Mesendoderm (in vitro differentiated cells): ENCODE measurements at places on chromosomes 1 and 21.

DNA sequence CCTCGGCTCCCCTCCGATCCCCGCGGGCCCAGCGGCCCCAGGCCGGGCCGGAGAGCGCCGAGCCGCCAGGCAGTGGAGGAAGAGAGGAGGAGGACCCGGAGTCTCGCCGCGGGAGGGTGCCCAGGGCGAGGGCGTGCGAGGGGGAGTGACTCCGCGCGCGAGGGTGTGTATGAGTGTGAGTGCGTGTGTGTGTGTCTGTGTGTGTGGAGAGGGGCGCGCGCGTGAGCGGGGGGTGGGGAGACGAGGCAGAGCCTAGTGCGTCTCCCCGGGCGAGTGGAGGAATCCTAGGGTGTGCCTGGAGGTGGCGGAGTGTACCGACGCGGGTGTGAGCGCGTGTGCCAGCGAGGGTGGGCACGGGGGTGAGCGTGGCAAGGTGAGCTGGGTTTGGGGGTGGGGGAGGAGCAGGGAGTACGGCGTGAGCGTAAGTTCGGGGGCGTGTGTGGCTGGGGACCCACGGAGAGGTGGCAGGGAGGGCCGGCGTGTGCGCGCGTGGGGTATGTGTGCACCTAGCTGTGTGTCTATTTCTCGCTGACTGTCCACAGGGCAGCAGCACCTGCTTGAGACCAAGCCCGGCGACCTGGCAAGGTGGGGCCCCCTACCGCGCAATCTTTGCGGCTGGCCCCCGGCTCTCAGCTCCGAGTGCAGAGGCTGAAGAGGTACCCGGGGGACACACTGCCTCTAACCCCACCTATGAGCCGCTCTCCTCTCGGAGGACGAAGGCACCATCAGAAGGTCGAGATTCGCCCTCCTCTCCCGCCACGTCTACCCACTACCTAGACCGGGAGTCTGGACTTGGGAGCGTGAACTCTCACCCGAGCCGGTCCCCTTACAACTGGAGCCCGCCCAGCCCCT, 784 bp upstream of the KCND3 start:
- DNase-seq = peak; percentile 29

DNA sequence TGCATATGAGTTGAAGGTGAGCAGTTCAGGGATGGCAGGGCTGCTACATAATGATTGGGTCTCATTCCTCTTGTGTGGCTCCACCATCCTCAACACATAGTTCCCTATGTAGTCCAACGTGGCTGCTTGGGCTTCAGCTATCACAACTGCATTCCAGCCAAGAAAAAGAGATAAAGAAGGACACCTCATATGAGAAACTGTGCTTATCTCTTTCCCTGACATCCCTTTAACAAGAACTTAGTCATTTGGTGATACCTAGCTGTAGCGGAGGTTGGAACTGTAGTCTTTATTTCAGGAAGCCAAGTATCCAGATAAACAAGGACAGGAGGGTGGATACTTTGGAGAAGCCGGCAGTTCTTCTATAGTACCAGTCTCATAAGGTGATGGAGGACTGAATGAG, 42.7 kb upstream of the DNASE2B start:
- DNase-seq = peak; percentile 22

GRCh38 chr1:192086644-192087043, 71.6 kb upstream of the RGS18 start:
- no peak for DNase-seq

DNA sequence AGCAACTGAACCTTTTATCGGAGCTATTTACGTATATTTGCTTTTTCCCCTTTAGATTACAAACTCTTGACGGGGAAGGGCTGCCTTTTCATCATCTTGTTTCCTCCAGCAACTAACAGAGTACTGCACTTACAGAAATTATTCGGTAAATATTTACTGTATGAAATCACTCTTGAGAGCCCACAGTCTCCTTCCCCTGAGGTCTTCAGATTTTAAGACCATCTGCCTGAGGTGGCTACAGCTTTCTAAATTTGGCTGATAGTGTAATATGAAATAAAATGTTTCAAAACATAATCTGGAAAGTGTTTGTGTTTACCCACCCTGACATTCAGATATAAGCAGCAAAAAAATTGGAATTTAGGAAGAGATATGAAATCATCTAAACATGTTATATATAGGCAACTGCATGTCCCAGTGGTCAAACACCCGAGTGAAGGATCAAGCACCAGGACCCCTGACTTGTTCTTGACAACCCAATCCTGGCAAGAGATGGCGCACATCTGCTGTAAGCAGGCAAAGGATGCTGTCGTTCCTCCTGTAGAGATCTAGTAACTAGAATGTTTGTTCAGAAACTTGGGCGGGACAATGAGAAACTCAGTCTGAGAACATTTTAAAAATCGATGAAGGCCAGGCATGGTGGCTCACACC, 60.9 kb downstream of the SIPA1L2 start:
- no peak for DNase-seq

DNA sequence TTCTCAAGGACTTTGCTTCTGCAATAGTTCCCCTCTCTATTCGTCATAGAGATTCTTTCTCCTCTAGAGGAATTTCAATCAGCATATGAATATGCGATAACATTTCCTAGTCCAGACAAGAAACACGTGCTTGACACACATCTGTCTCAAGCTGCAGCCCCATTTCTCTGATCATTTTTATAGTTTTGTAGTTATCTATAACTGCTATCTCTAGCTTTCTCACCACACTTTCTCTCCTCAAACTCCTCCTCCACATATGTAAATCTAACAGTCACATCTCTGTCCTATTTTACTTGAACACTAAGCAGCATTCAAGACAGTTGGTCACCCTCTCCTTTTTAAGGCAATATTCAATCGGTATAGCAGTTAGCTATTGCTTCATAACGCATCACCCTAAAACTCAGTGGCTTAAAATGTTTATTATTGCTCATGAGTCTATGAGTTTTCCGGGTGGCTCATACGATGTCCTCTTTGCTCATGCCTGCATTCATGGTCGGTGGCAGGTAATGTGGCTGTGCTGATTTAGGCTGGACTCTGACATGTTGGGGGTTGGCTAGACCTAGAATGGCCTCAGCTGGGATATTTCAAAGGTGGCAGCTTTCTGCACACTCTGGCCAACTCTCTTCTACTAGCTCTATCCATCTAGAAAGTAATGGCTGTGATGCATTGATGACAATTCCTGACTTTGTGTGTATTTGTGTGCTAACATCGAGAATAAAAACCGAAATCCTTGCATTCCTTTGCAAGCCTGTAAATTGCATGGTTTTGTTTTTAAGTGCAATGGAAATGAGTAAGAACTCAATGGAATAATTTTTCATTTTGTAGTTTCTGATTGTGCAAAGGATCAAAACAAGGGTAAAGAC, 20.6 kb downstream of the ATP6V1G3 start:
- no peak for DNase-seq

DNA sequence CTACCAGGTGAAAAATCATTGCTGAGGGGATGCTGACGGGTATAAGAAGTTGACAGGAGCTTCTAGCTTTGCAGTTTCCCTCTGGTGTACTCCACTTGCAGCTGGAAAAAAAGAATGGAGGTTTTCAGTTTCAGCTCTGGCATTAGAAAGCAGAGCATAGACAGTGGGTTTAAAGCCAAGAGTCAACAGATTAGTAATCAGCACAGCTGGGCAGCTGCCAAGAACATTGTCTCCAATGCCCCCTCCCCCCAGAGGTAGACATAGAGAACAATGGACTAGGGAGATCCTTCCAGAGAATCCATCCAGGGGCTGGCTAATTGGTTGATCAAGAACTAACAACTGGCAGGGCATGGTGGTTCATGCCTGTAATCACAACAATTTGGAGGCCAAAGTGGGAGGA, 10.1 kb upstream of the ZBTB8B start:
- DNase-seq = peak; percentile 84

GRCh38 chr1:160227034-160227433, 21.9 kb downstream of the PEA15 start:
- no peak for DNase-seq

DNA sequence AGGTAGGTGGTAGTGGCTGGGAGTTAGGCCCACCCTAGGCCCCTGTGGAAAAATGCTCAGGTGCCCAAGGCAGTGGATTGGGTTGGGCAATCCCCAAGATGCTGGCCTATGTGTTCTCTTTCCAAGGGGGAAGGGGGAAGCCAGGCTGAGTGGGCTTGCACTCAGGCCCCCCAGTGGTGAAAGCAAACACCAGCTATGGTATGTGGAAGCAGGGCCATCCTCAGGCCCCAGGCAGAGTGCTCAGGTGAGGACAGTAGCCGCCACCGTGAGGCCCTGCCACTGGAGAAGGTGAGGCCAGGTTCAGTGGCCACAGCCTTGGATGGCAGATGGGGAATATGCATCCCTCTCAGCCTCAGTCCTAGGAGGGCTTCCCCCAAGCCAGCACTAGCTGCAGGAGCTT, 11.8 kb downstream of the LY9 start:
- no peak for DNase-seq

- no peak for DNase-seq
These were observed 90.6 kb downstream of the SDCCAG8 start for GRCh38 chr1:243346468-243346867.

- peak; percentile 31 for DNase-seq
These were observed 61.4 kb upstream of the DYNLT5 start for GRCh38 chr1:66690666-66691381.

GRCh38 chr1:8217011-8217711, 100.8 kb upstream of the SLC45A1 start:
- DNase-seq = peak; percentile 74

DNA sequence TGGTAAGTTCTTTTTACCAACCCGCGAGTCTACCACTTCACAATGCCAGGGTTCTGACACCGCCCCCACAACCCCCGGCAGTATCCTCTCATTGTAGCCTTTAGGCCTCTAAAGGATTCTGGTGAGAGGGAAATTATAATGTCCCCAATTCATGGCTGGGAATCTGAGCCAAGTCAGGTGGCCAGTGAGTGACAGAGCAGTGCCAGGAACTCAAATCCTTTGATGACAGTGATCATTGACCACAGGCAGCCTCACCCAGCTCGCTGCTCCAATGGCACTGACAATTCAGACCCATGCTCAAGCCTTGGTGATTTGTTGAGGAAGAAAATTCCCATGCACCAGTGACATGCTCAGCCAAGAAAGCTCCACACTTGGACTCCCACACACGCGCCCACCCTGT, 63.4 kb upstream of the CSF1 start:
- DNase-seq = no peak

DNA sequence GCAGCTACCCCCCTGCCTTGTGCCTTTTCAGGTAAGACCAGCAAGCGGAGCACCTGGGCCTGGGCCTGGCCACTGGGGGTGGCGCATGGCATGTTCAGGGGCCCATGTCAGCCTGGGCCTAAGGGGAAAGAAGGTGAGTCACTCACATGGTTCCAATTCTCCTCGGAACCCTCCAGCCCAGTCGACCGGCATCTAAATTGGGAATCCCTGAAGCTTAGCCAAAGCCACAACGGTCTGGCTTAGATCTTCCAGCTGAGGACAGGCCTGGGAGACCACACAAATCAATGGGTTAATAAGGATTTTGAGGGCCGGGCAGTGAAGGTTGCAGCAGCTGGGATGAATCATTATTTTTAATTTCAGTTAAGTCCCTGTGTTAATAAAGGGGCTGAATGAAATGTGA, 145.1 kb upstream of the SMYD2 start:
- DNase-seq = peak; percentile 50

- DNase-seq = no peak
These were observed 9.3 kb upstream of the FAAP20 start for GRCh38 chr1:2203671-2204414.

DNA sequence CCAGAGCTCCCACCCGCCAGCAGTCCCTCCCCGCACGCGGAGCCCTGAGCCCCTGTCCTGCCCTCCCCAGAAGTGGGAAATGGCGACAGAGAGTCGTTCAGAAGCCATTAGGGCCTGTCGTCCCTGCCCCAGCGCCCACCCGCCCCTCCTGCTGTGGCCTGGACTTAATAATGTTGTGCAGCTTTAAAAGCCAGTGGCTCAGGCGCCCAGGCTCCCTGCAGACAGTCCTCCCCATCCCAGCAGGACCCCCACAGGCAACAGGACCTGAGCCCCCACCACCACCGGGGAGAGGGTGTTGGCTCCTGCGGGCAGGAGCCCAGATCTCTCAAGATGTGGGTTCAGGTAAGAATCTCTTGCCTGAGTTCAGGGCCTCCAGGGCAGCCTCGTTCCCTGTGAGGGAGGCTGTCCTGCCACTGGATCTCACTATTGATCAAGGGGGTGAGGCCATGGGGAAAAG, 125.3 kb upstream of the RUNX3 start:
- DNase-seq = no peak

DNA sequence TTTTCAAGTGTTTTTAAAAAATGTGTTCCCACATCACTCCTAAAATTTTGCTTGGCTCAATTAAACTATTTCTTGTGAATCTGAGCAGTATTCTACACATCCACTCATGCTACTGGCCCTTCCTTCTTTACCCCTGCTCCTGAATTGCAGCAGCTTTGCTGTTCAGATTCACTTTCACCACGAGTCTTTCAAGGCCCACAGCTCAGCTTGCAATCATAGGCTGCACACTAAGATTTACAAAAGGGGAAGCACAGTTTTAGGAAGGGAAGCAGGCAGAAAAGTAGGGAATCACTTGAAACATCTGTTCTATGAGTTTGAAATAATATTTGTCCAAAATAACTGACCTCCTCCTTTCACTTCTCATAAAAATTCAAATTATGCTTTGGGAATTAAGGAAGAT, 70.9 kb upstream of the EDEM3 start:
- no peak for DNase-seq

DNA sequence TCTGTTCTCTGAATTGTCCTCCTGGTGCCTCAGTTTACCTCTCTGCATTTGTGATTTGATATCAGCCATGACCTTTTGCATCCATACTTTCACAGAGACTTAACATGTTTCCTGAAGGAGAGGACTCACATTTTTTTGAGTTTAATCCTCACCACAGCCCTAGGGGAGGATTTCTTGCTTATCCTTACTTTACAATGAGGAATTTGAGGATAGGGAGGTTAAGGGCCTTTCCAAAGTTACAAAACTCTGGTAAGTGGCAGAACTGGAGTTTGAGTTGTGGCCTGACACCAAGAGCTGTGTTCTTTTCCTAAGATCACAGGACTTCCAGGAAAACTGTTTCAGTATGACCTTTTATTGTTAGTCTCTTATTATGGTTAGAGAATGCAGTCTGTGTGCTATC, 34.2 kb downstream of the TNFRSF8 start:
- DNase-seq = no peak

- DNase-seq = no peak
These were observed 7.7 kb downstream of the PCP4L1 start for GRCh38 chr1:161266202-161266601.

GRCh38 chr1:202967684-202968281, 726 bp upstream of the CYB5R1 start:
- peak; percentile 21 for DNase-seq

DNA sequence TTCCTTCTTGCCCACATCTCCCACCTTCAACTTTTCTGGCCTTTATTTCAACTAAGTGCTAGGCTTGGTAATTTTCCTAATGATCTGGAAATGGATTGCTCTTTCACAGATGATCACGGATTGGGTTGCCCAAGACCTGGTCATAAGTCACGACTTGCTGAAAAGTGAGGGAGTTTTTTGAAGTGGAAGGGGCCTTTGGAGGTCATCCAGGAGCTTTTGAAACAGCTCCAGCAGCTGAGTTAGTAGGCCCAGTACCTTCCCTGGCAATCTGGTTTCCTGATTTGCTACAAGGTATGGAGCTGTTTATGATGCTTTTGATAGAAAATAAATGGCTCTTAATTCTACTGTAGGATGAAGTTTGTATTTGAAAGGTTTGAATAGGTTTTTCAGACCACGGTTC, 20.4 kb downstream of the GREM2 start:
- DNase-seq = no peak

GRCh38 chr1:150552128-150552910, 3.1 kb downstream of the ADAMTSL4 start:
- peak; percentile 77 for DNase-seq
